ENCODE measurements at places on chromosomes 5 and 9.

- DNase-seq: no peak
Measured at GRCh38 chr5:38789134-38789533, 56.7 kb upstream of the OSMR start.

- DNase-seq: no peak
Measured at GRCh38 chr5:163670036-163670435, 164.6 kb downstream of the MAT2B start.

- DNase-seq: no peak
Measured at GRCh38 chr5:67341478-67341877, 144.9 kb upstream of the CD180 start.

DNA sequence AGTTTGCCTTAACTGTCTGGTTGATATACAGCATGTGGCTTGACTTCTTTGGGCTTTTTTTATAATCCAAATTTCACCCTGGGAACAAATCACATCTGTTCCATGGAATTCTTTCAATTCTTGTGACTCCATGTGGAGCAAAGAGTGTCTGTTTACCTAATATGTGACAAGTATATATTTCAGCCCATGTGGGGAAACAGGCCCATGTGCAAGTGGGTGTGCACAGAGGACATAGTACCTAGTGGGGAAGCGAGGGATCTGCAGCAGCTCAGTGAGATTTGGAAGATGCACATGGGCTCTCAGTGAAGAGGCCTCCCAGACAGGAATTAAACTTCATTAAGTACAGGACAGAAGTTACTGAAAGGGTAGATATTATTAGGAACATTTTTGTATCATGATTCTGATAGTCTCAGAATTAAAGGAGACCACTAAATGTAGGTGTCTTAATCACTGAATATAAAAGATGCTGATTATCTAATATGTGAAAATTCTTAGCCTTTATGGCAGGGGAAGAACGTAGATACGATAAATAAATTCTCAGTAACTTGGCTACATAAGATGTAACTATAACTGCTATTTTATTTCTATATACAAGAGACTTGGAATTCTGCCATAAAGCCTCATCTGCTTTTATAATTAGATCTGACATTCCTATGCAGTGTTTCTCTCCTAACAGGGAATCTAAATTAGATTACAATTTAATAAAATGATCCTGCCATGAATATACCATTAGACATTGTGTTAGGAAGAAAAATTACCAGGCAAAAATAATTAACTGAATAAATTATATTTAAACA, 181.2 kb downstream of the SLC12A2 start:
- no peak for DNase-seq

DNA sequence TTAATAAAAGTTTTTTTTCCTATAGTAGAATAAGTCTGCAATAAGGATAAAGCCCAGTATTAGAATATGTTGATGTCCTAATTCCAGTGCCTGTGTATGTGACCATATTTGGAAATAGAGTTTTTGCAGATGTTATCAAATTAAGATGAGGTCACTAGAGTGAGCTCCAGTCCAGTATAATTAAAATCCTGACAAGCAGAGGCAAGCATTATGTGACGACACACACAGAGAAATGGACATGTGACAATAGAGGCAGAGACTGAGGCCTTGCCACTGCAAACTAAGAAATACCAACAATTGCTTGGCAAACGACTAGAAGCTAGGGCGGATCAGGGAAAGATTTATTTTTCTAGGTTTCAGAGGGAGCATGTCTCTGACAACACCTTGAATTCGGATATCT, 216.4 kb upstream of the CYLC2 start:
- no peak for DNase-seq

- no peak for DNase-seq
Measured at GRCh38 chr5:127561254-127561653, 43.8 kb downstream of the PRRC1 start.

DNA sequence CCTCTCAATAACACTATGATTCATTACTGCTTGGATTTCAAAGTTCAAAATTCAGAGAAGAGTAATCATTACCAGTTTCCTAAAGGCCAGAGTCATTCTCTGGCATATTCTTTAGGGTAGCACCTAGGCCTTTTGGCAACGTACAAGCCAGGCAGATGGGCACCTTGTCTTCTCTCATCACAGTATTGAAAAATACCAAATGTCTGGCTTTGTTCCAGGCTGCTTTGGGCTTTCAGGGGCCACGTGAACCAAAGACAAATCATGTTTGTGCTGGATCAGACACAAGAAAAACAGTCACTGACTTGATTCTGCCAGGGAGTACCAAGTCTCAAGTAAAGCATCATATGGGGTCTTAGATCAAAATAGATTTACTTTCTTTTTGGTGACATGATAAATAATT, 15.5 kb downstream of the MEGF9 start:
- no peak for DNase-seq

DNA sequence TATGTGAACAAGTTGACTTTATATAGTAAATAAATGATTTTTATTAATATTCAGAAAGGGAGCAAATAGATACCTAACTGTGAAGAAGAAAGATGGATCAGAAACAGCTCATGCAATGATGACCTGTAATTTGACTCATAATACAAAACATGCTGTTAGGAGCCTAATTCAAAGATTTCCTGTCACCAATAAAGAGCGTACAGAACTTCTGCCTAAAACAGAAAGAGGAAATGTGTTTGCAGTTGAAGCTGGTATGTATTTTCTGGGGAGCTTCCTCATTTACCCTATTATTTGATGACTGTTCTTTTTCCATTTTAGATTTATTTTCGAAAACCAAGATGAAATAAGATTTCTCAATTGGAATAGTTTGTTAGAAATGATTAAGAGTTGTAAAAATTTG, 11.4 kb downstream of the YTHDC2 start:
- no peak for DNase-seq

DNA sequence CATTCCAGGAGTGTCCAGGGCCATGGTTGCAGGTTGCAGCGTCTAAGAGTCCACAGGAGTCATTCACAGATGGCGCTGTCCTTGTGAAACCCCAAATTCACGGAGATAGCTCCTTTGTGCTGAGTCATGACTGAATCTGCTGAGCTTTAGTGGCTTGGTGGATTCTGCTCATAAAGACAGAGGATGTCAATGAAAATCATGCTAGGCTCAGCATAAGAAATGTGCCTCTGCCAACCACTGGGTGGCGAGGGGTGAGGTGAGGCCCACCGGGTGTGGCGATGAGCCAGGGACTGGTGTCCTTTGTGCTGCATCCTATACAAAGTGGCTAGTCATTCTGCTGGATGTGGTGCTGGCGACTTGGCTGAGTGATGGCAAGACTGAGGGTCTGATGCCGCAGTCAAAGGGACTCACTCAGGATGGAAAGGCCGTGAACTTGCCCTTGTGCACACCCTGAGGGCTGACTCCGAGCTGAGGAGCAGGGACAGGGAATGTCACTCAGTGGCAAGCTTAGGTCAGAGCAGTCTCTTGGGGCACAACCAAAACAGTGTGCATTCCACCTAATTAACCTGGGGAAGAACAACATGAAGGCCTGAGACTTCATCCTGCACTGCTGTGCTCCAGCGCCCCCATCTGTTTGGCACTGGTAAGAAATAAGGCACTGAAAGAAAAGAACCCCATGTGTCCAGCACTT, 71.5 kb downstream of the DAP start:
- no peak for DNase-seq

DNA sequence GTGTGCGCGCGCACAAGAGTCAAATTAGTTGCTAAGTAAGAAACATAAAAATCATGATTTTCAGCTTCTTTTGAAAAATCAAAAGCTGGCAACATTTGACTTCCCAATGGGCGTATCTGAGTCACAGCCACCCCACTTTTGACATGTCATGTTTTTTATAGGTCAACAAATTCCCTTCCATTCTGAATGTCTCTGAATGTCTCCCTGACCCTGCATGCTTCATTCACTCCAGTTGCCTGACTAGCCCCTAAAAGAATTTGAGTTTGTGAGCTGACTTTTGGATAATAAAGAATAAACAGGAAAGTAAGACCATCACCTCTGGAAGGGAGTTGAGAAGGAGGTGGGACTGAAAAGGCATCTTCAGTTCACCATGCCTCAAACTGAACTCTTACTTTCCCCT, 20.2 kb upstream of the GLIS3 start:
- DNase-seq: no peak

Data from cardiac septum (tissue), 1 donor.